ENCODE measurements at places on chromosomes 7 and 10. TPM values are rescaled to one million over a fixed set of nuclear protein-coding genes. Genes with fewer than 3 reads are reported as not detected.

The SFTPA1 gene
- polyA plus RNA-seq: not detected

- DNase-seq: peak; percentile 13
Observed at GRCh38 chr7:84256571-84256971, 62.0 kb upstream of the SEMA3A start.

GRCh38 chr7:128939861-128940410, 2.2 kb downstream of the IRF5 start:
- no peak for DNase-seq

The RARRES2 gene
- polyA plus RNA-seq: 36.8 TPM
